ENCODE measurements at places on chromosomes 6 and 20. TPM values are rescaled to one million over a fixed set of nuclear protein-coding genes. Genes with fewer than 3 reads are reported as not detected.

RAET1E gene
- total RNA-seq, result not detected

ESR1 gene
- total RNA-seq, result 0.84 TPM

CTCFL gene
- not detected for total RNA-seq

SMPDL3A gene
- 6.6 TPM for total RNA-seq

STX11 gene
- total RNA-seq, result 5.3 TPM

BIRC7 gene
- total RNA-seq, result not detected

SYCP2L gene
- total RNA-seq, result 0.75 TPM

PDYN gene
- total RNA-seq, result not detected

COL12A1 gene
- total RNA-seq, result 477 TPM
